ENCODE measurements at places on chromosomes 1 and 21.

DNA sequence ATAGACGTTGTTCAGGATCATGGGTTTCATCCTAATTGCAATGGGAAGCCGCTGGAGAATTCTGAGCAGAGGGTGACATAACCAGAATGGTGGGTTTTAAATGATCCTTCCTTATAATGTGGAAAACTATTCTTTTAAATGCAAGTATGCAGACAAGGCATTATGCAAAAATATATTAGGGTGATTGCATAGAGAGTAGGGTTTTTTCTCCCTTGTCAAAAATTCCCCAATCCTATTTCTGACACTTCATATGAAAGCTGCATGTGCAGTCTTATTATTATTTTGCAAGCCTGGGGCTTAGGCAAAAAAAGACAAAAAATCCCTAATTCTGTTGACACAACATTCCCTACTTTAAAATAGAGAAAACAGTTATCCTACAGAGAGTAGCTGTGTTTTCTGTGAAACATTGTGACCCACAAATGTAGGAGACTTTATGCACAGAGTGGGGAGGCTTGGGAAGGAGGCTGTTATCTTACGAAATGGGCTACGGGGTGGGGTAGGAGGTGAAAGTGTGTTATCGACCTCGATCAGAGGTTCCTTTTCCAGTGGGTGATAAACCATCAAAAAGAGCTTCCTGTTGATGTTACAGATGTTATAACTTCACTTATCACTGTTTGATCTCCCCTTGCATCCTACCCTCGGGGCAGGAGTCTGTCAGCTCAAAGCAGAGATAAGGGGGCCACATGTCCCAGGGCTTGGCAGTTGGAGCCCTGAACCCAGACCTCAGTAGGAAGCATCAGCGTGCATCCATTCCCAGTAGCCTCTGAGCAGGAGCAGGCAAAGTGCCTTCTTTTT lies 27.2 kb downstream of the RHEX start:
- no peak for DNase-seq

DNA sequence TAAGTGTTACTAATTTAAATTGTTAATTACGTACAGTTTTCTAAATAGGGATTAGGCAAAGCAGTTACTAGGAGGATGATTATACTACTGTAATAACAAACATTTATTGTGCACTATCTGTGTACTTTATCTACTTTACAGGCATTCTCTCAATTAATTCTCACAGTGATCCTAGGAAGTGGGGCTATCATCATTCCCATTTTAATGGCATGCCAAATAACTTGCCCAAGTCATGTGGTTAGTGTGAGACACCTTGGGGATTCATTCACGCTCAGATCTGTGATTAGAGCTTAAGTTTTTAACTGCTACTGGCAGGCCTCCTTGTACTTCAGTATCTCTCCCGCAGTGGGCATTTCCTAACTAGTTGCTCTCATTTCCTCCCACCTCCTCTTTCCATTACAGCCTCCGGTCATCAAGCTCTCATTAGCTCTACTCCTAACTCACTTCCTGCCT lies 11.5 kb downstream of the PHLDA3 start:
- DNase-seq = no peak

DNA sequence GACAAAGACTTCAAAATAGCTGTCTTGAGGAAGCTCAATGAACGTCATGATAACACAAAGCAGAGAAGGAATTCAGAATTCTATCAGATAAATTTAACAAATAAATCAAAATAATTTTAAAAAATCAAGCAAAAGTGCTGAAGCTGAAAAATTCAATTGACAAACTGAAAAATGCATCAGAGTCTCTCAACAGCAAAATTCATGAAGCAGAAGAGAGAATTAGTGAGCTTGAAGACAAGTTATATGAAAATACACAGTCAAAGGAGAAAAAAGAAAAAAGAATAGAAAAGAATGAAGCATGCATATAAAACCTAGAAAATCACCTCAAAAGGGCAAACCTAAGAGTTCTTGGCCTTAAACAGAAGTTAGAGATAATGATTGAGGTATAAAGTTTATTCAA lies 21.0 kb upstream of the UHMK1 start:
- no peak for DNase-seq

GRCh38 chr1:7421471-7422075 lies 349.5 kb upstream of the VAMP3 start:
- no peak for DNase-seq

DNA sequence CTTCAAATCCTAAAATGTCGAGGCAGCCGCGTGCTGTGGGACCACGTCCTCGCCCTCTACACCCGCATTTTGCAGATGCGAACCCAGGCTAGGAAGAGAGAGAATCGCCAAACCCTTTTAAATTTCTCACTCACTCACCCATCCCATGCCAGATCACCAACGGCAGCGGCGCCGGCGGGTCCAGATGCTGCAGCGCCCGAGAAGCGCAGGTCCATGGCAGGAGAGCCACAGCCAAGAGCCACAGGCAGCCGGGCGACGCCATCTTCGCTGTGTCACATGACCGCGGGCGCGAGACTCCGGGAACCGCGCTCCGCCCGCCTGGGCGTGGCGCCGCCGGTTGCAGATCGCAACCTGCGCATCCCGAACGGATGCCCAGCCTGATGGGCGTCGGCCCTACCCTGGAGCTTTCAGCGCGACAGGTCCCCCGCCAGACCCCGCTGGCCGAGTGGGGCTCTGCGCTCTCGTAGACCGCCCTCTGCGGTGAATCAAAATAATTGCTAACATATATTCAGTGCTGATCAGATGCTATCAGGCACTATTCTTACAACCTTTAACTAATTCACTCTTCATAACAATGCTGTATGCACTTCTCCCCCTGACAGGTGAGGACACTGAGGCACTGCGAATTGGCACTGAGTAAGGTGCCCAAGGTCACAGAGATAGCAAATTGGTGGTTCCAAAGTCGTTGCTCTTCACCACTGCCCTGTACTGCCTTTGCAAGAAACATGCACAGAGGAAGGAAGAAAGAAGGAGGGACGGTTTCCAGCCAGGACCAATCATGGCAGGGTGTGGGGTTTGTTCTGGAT lies at the start of gene PPT1:
PPT1 (minus strand) TSS at position 276 of the 806 bp plus-strand sequence; CDS start at position 262, 14 bp downstream.
- DNase-seq = peak; percentile 77

GRCh38 chr1:25747046-25747719 lies 52.8 kb upstream of the SELENON start:
- no peak for DNase-seq

- no peak for DNase-seq
These were observed 343.3 kb downstream of the SETD4 start for GRCh38 chr21:35716876-35717565.

DNA sequence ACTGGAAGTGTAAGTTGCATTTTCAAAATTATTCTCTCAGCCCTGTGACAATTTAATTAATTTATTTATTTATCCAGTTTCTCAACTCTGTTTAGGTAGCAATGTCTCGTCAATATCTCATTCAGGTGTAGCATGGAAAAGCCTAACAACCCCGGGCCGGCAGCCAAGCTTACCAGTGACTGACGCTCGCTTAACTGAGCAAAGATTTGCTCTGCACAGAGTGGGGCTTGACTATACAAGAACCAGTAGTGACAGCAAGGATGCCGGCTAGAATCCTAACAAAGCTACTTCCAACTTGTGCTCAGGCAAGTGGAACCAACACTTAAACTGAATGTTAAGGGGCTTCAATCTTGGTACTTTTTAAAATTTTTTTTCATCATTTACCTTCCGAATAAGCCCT lies 80.9 kb upstream of the ESRRG start:
- DNase-seq = no peak

- no peak for DNase-seq
These were observed 22.1 kb downstream of the RGS8 start for GRCh38 chr1:182662121-182662890.

GRCh38 chr21:42370894-42371654 lies 4.7 kb upstream of the TFF1 start:
- no peak for DNase-seq

- no peak for DNase-seq
These were observed 29.3 kb downstream of the SLC5A9 start for GRCh38 chr1:48251821-48252220.
